ENCODE measurements at places on chromosomes 11 and 22.
A peak's percentile ranks its signal among the peaks of the same experiment; 100 is the strongest.

DNA sequence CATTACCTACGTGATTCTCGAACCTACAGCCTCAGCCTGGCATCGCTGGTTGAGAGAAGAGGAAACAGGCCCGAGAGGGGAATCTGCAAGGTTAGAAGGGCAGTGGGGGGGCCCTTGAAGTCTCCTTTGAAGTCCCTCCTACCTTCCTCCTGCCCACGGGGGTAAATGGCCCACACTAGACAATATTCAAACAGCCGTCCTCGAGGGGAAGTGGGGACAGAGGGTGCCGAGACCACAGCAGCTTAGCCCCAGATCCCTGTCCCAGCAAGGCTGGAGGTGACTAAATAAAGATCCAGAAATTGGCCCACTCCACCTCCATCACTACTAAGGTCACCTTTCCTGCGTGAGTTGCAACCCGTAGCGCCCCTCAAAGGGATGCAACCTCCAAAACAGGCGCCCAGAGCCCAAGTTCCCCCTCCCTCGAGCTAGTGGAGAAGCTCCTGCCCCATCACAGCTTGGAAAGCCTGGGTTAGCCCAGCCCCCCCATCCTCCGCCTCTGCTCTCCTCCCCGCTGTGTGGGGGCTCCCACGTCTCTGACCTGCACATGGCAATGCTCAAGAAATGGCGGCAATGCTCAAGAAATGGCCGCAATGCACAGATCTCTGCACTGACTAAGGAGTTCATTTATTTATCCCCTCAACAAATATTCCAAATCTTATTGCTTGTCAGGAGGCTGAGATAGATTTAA lies 788 bp upstream of the RASL10A start:
- no peak for DNase-seq

- peak; percentile 68 for DNase-seq
These were observed 28.6 kb upstream of the OR10G7 start for GRCh38 chr11:124069429-124070401.

DNA sequence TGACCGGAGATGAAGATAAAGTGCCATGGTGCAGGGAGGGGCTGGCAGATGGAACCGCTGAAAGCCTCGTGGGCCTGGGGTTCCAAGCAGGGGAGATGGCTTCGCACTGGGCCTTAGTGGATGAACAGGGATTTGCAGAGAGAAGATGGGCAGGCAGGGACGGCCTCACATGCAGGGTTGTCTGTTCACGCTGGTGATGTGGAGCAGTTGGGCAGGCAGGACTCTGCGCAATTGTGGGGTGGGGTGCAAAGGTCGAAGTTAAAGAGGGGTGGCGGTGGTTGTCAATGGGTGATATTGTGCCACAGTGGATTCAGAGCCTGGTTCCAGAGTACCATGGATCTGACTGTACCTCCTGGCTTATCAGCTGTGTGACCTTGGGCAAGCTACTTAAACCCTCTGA lies 7.9 kb downstream of the MB start:
- no peak for DNase-seq

- no peak for DNase-seq
These were observed 103.3 kb upstream of the TOP3B start for GRCh38 chr22:22085702-22086500.

- peak; percentile 77 for DNase-seq
These were observed 79.1 kb upstream of the LMO2 start for GRCh38 chr11:33970984-33971466.

- DNase-seq, result no peak
These were observed 48.8 kb upstream of the LARGE1 start for GRCh38 chr22:33969045-33969444.

DNA sequence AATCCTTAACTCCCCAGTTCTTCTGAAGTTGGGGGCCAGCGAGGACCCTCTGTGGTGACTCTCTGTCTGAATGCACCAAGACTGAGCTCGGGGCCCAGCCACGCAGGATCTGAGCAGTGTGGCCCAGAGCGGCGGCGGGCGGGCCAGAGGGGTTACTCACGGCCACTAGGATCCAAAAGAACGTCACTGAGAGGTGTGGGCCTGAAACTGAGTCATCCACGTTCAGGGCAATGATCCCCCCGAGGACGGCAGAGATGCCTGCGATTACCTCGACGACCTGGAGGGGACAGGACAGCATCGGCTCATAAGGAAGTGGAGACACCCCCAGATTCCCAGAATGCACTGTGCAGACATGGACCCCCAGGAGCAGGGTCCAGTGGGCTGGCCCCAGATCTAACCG lies 11.2 kb downstream of the MLC1 start:
- DNase-seq, result no peak

DNA sequence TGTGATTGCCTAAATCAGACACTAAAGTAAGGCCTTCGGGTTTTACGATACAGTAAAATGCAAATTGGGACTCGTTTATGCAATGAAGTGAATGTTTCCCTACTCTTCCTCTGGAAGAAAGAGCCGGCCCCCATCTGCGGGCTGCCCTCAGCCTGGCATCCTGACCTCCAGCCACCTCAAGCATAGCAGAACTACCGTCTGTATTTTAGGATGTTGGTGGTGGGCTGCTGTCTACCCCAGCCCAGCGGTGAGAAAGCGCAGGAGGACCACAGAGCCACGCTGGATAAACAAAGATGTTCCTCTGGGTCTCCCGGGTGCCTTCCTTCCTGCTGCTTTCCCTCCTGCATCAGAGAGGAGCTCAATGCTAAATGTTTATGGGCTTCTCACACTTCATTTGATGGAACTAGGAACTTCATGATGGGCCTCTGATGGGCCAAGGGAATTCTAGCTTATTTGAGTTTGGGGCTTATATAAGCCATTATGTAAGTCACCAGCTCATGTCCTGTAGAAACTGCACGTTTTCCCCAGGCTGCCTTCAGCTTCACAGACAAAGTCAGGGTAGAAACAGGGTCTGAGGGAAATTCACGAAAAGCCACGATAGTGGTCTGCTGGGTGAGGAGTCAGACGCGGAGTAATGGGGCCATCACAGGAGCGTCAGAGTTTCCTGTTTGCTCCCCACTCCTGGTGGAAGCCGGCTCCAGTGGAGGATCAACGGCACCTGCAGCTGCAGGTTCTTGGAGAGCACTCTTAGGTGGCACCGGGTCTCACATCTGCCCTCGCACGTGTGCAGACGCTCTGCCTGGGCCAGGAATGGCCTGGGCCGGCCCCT lies 287.4 kb downstream of the BRD1 start:
- DNase-seq, result no peak

DNA sequence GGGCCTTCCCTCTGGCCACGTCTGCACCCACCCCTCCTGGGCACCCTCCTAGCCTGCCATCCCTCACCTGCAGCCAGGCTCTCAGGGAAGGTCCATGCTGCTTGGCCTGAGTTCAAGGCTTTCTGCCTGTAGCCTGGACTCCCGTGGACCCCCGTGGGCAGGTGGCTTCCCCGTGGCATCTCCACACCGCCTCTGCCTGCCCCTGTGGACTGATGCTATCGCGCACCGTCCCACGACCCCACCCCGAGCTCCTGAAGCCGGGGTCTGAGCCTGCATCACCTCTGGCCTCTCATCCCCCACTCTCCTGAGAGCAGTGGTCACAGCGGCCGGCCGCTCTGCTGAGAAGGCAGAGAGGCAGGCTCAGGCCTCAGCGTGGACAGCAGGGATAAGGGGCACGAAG lies 4.5 kb downstream of the IFITM5 start:
- DNase-seq, result no peak

DNA sequence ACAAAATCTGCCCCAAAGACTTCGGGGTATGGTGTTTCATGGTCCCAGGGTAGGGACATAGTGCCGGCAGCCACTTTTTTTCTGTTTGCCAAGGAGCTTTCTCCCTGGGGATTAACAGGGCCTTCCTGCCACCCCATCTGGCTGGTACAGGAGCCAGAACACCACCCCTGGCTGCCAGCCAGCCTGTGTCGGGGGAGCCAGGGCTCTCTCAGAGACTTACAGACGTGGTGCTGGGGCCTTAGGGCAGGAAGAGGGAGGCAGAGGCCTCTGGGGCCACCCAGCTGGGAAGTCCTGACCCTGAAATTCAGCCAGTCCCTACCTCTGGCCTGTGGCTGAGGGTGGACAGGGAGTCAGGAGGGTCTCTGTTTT lies 52.4 kb upstream of the CDON start:
- DNase-seq, result peak; percentile 51

DNA sequence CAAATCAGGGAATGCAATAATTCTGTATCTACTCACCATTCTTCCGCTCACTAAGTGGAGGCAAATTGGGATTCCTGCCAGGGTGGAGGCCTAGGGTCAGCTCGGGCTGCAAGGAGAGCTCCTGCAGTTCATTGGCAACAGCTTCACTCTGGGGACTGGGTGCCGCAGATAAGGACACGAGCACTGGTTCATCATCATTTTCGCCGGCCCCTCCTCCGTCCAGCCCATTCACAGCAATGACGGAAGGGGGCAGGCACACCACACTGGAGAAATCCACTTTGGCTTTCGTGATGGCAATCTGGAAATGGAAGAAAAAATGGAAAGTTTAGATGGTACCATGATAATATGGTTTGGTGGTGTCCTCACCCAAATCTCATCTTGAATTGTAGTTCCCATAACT lies 84.4 kb downstream of the MRTFA start:
- no peak for DNase-seq

DNA sequence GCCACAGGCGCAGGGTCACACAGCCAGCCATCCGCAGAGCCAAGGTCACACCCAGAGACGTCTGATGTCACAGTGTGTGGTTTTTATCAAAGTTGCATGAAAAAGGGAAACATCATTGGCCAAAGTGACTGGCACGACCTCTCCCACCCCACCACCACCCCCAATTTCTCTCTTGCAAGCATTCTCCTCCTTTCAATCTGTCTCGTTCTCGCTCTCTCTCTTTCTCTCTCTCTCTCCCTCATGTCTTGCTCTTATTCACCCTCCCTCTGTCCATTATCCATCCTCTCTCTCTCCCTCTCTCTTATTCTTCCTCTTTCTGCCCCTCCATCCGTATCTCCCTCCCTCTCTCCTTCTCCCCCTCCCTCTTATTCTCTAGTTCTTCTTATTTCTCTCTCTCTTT lies 40.6 kb downstream of the MN1 start:
- DNase-seq, result no peak

- DNase-seq, result no peak
These were observed 386.3 kb downstream of the ETS1 start for GRCh38 chr11:128201009-128201408.

DNA sequence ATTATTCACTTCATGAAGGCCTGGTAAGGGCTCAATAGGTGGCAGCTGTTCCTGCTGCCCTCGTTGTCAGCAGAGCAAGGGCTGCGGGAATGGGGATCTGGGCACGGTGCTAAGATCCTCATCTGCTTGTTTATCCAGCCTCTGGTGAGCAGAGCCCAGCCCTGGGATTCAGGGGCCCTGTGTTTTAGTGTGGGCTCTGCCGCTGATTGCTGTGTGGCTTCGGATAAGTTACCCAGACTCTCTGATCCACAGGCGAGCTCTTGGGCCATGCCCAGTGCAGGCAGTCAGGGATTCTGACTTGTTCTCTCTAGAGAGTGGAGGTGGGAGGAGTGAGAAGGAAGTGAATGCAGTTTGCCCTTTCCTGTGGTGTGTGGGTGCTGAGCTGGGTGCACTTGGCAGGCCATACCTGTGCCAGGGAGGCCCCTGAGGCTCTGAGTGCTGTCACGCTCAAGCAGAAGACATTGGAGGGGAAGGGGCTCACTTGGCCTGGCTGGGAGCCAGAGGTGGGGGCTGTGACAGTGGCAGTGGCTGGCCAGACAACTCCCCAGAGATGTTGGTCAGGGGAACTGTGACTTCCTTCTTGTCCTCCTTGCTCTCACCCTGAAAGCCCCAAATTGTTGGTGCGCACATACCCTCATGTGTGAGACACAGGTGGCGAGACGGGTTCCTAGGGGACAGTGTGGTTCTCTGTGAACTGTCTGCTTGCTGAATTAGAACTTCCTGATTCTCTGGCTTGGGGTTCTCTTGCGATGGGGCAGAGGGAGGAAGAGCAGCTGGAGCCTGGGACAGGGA lies 43.7 kb downstream of the CD82 start:
- DNase-seq, result no peak

DNA sequence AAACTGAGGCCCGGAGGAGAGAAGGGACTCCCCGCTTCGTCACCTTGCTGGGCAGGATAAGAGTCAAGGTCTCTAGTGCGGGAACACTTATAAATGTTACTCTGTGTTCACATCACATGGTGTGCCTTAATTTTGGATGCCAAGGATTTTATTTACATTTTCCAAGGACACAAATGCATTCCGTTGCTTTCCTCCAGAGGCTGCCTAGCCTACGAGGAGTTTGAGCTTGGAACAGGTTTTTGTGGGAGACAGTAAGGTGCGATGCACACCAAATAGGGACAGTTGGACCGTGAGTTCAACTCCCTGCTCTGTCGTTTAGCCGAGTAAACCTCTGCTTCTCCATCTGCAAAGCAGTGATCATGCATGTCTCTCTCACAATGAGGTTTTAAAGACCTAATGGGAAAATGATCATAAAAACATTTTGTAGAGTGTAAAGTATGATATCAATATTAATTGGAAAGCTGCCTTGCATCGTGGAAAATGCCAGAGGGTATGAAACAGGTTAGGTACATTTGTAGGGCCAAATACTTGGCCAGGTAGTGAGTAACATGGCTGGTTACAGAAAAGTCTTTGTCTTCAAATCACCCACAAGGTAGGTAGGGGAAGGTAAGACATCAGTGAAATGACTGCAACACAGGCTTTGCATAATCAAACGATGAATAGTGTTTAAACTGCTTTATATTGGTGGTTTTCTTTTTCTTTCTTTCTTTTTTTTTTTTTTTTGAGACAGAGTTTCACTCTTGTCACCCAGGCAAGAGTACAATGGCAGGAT lies 61.8 kb downstream of the ST3GAL4 start:
- DNase-seq, result peak; percentile 60

- DNase-seq, result no peak
These were observed 85.5 kb downstream of the MORC2 start for GRCh38 chr22:30882974-30883533.

DNA sequence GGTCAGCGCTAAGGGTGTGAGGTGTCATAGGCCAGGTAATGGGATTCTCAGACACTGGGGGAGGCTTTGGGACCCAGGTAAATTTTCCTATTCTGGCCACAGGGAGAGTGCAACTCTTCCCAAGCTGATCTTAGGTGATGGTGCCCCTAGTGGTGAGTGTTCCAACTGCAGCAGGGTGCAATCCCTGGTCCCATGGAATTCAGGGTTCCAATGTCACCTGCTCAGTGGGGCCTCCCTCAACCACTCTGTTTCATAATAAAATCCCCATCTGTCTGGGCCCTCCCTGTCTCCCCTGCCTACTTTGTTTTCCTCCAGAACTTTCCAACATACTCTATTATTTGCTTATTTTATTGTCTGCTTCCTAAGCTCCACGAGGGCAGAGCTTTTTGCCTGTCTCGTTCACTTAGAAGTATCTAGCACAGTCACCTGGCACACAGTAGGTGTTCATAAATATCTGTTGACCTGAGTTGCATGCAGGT lies 2.9 kb upstream of the SGSM1 start:
- DNase-seq, result peak; percentile 38

GRCh38 chr11:9141186-9141585 lies 49.8 kb upstream of the SCUBE2 start:
- DNase-seq, result no peak
